ENCODE measurements at places on chromosomes 6 and 20. TPM values are rescaled to one million over a fixed set of nuclear protein-coding genes. Genes with fewer than 3 reads are reported as not detected.

GRCh38 chr6:157211603-157212455, 111.5 kb downstream of the TMEM242 start:
- H3K36me3 ChIP-seq, result peaks cover 7% of the 10 kb centered on the region
- H3K4me1 ChIP-seq, result no peaks in the 10 kb centered on the region
- no peak overlapping the region for H3K27ac ChIP-seq
- H3K4me3 ChIP-seq, result no peak overlapping the region
- DNase-seq, result no peak

- no peaks in the 10 kb centered on the region for H3K27me3 ChIP-seq
- DNase-seq, result no peak
- no peak overlapping the region for H3K4me3 ChIP-seq
- peaks cover 73% of the 10 kb centered on the region for H3K36me3 ChIP-seq
- no peak overlapping the region for H3K27ac ChIP-seq
These were observed 15.7 kb downstream of the RNASET2 start for GRCh38 chr6:166940643-166941068.

DNA sequence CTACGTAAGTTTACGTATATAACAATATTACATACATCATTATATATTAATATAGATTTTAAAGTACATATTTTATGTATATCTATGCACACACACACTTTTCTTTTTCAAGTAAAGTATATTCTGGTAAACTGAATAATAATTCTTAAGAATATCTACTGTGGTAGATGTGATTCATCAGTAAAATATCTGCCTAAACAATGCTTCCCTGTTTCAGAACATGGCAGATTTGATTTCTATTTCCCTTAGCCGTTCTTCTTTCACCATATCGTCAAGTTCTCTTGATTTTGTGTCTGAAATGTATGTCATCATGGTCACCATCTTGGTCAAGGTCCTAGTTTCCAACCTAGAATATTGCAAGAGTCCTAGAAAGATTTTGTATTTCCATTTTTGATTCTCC, 195.6 kb downstream of the HDGFL1 start:
- no peaks in the 10 kb centered on the region for H3K36me3 ChIP-seq
- no peak overlapping the region for H3K4me3 ChIP-seq
- H3K4me1 ChIP-seq, result no peaks in the 10 kb centered on the region
- no peak overlapping the region for H3K27ac ChIP-seq
- H3K27me3 ChIP-seq, result no peaks in the 10 kb centered on the region
- no peak for DNase-seq

GRCh38 chr6:144364782-144365181, 79.6 kb downstream of the UTRN start:
- H3K36me3 ChIP-seq, result no peaks in the 10 kb centered on the region
- no peak for DNase-seq
- no peaks in the 10 kb centered on the region for H3K27me3 ChIP-seq
- H3K4me1 ChIP-seq, result peaks cover 6% of the 10 kb centered on the region
- H3K27ac ChIP-seq, result no peak overlapping the region

DNA sequence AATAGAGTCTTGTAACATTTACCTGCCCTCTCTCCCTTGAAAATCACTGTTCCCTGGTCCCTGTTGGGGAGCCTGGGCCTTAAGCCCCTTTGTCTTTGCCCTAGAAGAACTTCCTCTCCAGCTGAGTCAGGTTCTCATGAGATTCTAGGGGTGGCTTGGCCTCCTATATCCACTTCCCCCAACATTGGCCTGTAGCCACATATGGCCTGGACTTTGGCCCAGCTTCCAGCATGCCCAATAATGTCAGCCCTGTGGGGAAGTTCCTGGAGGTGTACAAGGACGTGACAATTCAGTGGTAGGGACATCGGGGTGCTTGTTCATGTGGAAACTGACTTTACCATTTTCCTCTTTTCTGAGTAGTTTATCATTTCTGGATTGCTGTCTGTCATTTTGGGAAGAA, 17.2 kb upstream of the MAS1L start:
- H3K4me3 ChIP-seq, result no peak overlapping the region
- no peak for DNase-seq
- peaks cover 55% of the 10 kb centered on the region for H3K27me3 ChIP-seq
- no peaks in the 10 kb centered on the region for H3K4me1 ChIP-seq
- no peaks in the 10 kb centered on the region for H3K36me3 ChIP-seq

- H3K27me3 ChIP-seq, result no peaks in the 10 kb centered on the region
- no peaks in the 10 kb centered on the region for H3K36me3 ChIP-seq
- H3K27ac ChIP-seq, result peak overlapping the region; percentile 66
These were observed 68.7 kb upstream of the MYL9 start for GRCh38 chr20:36472637-36473090.

DLK2 gene
- total RNA-seq, result 1.3 TPM

- H3K4me1 ChIP-seq, result peaks cover 4% of the 10 kb centered on the region
- no peak overlapping the region for H3K4me3 ChIP-seq
These were observed 171.4 kb downstream of the GMPR start for GRCh38 chr6:16409531-16410441.

Measured in T-cell (primary cell).